ENCODE measurements at places on chromosomes 5 and 9.
A peak's percentile ranks its signal among the peaks of the same experiment; 100 is the strongest.

GRCh38 chr9:86034863-86035734, 64.3 kb downstream of the GOLM1 start:
- no peak for DNase-seq

DNA sequence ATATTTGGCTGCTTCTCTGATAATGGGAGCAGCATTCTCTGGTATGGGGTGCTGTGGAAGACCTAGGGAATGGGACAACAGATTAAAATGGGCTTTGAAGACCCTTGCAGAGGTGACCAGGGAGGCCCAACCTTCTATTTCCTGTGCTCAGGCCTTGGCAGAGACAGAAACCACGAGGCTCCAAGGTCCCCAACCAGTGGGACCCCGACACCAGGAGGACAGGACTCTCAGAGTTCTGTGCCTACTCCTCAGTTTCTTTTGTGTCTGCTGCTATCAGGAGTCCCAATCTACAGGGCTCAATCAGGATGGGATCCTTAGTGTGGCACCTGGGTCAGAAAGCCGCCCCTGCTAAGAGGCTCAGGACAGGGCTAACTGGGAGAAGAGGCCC, 29.3 kb downstream of the CSF2 start:
- DNase-seq = no peak

GRCh38 chr5:36442352-36442751, 140.7 kb upstream of the RANBP3L start:
- no peak for DNase-seq

- DNase-seq = no peak
Observed at GRCh38 chr5:6349387-6349786, 29.0 kb downstream of the MED10 start.

GRCh38 chr5:67807439-67807888, 408.1 kb upstream of the PIK3R1 start:
- no peak for DNase-seq

- DNase-seq = no peak
Observed at GRCh38 chr5:67910546-67910945, 305.0 kb upstream of the PIK3R1 start.

- DNase-seq = no peak
Observed at GRCh38 chr5:55325621-55326020, 17.8 kb downstream of the MTREX start.

GRCh38 chr5:177431317-177432142, 5.1 kb downstream of the GRK6 start:
- no peak for DNase-seq

DNA sequence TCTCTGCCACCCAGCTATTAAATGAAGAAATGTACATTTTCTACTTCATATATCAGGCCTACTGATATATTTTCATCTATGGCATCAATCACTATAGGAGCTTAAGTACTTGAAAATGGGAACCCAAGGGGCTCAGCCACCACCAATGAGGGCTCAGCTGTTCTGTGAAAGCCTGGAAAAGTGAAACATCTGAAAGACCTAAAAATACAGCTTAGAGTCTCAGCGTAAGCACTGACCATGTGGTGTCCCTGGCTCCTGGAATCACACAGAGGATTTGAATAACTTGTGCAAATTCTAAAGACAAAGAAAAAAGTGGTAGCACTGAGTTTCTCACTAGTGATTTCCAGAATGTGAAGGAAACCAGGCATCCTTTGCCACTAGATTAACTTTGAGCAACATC, 64.5 kb downstream of the PTPRD start:
- no peak for DNase-seq

GRCh38 chr5:34657274-34657921, 1.3 kb downstream of the RAI14 start:
- DNase-seq = no peak

DNA sequence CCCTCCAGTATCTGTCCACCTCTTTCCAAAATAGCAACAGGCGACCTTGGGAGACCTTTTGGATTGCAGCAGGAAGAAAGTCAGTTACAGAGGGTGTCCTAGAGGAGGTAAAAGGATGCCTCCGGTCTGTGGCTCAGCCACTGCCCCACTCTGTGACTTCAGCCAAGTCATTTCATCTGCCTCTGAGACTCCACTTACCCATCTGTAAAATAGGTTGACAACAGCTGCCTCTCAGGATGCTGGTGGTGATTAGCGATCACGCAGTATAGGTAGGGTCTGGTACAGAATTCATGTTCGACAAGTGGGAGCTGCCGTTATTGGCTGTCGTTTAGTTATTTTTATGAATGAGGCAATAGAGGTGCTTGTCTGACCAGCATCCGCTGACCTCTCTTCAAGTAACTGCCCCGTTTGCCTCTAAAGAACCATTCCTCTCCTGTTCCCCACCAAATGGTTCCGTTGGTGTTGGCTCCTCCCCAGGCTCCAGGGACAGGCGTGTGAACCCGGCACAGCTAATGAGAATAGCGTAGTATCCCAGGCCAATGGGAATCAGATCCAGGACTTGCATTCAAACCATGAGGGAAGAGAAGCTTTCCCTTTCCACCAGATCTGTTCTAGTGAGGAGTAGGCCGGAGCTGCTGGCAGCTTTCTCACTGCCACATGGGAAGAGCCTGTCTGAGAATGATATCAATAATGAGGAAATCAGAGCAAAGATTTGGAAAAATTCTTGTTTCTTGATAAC, 64.1 kb downstream of the SMIM23 start:
- DNase-seq = no peak

- DNase-seq = no peak
Observed at GRCh38 chr5:80592105-80592504, 22.0 kb upstream of the ANKRD34B start.

GRCh38 chr9:37951671-37952449, 47.9 kb upstream of the SLC25A51 start:
- DNase-seq = no peak

- peak; percentile 21 for DNase-seq
Observed at GRCh38 chr5:18465833-18466681, 831.8 kb downstream of the TAF11L14 start.

GRCh38 chr9:90114641-90115425, 510.0 kb downstream of the GADD45G start:
- DNase-seq = no peak

DNA sequence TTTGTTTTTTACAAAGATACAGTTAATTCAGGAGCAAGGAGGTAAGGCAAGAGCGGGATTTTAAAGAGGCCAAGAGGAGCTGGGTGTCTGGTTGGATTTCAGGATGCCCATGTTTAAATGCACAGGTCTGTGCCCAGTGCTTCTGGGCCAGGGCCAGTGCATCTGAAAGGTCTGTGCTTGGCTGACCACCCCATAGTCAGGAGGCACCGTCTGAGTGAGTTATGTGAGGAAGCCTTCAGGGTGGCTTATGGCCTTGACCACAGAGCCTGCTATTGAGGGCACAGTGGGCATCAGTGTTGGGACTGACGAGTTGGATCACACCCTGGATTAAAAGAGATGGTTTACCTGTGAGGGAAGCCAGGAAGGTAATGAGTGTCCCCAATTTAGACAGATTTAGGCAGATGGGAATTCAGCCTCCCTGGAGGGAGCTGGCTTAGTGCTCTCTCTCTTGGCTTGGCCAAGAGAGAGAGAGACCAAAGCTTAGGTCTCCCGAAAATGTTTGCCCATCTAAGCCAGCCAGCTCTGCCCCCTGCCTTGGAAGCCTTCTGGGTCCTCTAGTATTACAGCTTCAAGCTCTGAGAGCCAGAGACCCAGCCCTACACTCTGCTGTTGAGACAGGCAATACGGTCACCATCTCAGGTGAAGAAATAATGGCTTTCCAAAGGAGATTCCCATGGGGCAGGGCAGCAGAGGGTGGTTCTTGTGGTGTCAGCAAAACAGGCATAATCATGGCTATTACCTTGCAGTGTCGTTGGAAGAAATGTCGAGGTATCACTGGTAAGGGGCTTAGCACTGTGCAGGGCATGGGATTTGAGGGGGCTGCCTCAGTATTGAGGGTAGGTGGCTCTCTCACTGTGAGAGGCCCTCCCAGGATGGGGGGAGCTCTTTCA, 68.6 kb downstream of the RGS3 start:
- DNase-seq = no peak

DNA sequence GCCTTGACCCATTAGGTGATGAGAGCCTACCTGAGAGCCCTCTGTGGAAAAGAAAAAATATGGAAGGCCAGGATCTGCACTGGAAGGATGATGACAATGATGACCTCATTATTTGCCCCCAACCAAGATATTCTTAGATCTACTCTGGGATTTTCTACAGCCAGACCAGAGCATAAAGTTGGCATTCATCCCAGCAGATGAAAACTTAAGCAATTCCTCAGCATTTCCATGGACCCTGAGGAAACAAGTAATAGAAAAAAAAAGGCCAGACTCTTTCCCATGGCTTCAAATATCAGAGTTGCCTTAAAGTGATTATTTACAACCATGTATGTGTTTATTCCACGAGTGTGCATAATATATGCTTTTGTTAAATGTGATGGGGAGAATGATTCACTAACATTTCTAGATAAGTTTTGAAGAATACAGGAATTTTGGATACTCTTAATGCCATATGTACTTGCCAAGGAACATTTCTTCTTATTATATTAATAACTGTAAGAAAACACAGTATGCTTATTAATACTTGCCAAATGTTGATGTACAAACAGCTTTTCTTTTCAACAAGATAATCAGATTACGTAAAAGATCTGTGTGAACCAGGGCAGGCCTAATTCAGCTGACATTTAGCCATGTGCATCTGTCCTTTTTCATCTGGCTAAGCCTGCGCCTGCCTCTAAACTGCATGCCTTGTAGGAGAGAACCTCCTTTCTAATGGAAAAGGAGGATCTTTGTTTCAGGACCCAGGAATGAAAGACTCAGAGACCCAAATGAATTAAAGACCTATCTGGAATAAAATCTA, 94.8 kb downstream of the ARRDC3 start:
- DNase-seq = no peak

- no peak for DNase-seq
Observed at GRCh38 chr9:92970467-92970923, 23.2 kb downstream of the FGD3 start.

- no peak for DNase-seq
Observed at GRCh38 chr9:37363124-37363523, 59.4 kb upstream of the GRHPR start.

DNA sequence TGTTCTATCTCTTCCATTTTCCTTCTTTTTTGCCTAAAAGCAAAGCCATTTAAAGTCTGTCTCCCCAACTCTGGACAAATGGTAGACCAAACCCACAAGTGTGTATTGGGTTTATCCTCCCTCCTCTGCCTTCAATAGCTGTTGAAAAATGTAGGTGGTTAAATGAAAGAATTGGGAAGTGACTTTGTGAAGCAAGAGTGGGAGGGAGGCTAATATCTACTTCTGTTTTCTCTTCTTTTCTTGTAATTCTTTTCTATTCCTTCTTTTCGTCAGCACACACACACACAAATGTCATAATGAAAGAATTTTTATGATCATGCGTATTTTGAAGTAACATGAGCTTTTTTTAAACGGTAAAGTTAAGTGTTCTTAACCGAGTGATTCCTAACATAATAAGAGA, 3.8 kb downstream of the CCDC152 start:
- no peak for DNase-seq

All from kidney epithelial cell (primary cell).